ENCODE measurements at places on chromosomes 2 and 18.

- DNase-seq = no peak
Measured at GRCh38 chr18:56510108-56510507, 128.3 kb downstream of the TXNL1 start.

- peak; percentile 98 for DNase-seq
Measured at GRCh38 chr2:105403783-105404698, 5.2 kb upstream of the FHL2 start.

GRCh38 chr2:209334188-209335017 is 89.4 kb upstream of the MAP2 start:
- DNase-seq = no peak

DNA sequence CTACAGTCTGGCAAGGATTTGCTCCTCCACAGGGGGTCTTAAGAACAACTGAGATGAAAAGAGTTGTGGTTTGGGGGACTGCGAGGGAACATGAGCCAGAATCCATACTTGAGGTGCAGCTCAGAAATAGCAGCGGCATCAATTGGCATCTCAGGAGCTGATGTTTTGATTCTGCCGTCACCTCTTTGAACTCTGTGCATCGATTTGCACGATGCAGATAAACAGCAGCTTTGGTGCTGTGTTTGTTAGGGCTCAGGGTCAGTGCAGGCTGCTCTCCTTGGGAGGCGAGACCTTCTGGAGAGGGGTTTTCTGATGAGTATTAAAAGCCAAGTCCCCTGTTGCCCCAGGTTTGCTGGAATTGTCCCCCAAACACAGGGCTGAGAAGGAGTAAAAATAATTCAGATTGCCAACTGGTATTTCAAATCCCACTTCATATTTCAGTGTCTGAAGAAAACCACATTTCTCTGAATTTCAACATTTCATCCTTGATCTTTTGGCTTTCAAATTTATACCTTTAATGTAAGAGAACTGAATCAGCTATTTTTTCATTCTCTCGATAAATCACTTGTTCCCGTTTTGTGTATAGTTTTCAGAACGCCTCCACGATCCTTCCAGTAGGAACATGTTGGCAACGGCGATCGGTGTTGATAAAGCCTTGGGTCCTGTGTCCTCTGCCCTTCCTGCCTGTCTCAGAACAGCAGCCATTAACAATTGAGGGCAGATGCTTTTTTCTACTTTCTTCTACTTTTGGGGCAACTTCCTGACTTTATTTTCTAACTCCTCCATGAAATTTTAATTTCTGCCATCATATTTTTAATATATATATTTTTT is 65.0 kb downstream of the RAB31 start:
- no peak for DNase-seq

DNA sequence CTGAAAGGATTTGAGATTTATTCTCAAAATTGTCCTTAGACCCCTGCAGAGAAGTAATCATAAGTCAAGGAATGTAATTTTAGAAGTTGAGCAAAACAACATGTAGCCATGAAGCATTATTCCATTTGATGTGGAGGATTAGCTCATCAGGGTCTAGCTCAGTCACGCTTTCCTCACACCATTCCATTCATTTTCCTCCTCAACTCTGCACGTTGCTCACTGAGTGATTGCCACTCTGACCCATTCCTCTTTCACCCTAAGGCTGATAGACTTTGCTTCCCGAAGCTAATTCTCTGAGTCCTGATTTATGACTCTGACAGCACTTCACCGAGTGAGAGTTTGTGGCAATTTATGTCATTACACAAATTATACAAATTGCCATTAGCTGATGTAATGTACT is 820.6 kb upstream of the PIK3C3 start:
- peak; percentile 37 for DNase-seq

DNA sequence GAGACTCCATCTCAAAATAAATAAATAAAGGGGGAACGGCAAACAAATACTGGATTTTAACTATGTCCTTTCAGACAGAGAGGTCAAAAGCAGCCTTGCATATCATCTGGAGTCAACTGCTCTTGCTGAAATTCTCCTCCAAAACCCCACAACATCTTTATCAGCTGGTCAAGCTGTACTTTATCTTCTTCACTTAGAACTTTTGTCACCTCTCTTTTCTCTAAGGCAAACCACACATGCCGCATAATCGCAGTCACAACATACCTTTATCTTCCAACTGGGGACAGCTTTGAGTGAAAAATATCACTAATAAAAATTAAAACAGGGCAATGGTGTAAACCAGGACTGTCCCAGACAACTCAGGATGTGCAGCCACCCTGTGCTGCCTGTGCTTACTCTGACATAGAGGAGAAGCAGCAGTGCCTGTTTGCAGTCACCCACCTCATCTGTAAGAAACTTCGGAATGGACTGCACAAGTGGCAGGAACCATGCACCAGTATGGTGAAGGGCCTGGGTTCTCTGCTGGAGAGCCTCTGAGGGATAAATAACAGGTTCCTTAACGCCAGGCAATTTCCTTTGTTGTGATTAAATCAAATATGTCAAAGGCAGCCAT is 6.2 kb downstream of the MPPE1 start:
- no peak for DNase-seq

DNA sequence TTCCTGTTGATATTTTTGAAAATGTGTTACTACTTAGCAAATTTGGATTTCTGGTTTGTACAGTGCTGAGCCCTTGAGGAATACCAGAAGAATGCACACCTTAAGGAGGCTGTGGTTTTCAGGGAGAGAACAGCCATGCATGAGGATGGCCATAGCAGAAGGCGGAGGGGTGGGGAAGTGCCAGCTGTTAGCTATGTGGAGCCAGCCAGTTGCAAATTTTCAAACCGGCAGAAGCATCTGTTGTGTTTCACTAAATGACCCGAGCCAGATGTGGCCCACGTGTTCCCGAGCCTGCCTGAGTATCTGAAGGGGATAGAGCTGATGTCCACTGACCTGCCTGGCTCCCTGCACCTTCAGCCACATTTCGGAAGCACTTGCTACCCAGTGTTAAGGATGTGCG is 16.4 kb upstream of the RBM44 start:
- no peak for DNase-seq

- DNase-seq = no peak
Measured at GRCh38 chr2:12490641-12491040, 226.1 kb upstream of the TRIB2 start.

DNA sequence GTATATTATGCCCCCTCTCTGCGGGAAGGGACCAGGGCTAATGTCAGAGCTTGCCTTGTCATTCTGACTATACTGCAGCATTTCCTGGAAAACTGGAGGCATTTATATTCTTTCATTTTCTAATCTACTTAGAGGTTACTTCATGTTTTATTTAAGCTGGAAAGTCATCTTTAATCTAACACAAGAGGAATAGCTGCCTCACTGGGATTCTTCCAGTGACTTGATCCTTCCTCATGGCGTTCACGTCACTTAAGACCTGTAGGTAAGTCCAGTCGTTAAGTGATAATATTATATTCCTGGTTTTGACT is 727.6 kb upstream of the DDX18 start:
- no peak for DNase-seq

GRCh38 chr18:74731097-74731496 is 133.4 kb downstream of the ZNF407 start:
- no peak for DNase-seq

DNA sequence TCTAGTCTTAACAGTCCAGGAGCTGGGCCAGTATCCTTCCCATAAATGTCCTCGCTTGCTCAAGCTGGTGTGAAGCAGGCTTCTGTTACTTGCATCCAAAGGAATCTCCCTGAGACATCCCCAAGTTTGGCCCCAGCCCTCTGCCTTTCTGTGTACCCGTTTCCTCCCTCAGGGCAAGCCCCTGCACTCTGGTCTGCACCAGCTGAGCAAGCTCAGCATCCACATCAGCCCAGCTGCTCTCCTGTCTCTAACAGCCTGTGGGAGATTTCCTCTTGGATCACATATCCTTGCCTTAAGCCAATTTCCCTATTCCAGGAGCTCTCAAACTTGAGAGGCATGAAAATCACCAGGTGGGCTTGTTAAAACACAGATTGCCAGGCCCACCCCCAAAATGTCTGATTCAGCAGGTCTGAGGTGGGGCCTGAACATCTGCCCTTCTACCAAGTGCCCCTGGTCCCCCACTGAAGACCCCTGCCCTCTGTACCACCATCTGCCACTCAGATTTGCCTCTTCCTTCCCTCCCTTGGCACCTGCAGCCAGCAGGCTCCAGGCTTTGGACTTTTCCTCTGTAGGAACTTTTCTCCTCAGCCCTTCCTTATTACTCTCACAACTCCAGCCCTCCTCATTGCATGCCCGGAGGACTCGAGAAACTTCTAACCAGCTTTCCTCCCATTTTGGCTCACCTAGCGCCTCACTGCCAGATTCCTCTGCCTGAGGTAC is 32.1 kb downstream of the REEP1 start:
- DNase-seq = no peak

DNA sequence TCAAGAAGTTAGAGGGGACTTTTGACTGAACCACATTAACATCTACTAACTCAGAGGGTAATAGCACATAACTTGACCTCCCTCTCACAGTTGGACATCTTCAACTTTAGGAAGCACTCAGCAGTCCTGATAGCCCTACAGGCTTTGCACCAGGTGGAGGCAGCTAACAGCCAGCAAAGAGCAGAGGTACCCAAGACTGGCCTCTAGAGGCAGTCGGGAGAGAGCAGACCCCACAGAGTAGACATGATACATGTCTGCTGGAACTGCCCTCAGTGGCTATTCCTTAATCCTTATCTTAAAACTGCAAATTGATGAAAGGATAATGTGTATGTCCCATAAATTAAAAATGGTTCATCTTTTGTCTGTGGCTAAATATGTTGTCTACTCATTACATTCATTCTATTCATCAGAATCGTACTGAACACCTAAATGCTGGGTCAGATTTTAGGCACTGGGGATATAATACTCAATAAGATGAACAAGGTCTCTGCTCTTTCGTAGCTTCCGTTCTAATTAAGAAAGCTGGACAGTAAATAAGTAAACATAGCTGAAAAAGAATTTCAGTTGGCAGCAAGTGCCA is 49.8 kb downstream of the CAB39 start:
- no peak for DNase-seq

- DNase-seq = no peak
Measured at GRCh38 chr2:223585666-223586065, 16.5 kb downstream of the SCG2 start.

DNA sequence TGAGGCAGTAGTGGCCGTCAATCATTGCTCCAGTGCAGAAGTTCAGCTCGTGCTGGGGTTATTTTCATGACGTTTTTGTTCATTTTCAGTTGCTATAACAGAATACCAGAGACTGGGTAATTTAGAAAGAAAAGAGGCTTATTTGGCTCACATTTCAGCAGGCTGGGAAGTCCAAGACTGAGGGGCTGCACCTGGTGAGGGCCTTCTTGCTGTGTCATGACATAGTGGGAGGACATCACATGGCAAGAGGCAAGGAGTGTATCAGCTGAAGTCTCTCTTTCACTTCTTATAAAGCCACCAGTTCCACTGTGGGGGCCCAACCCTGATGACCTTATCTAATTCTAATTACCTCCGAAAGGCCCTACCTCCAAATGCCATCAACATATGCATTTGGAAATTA is 58.0 kb upstream of the DPP10 start:
- DNase-seq = no peak

GRCh38 chr2:131044075-131044756 is 49.0 kb downstream of the FAM168B start:
- no peak for DNase-seq

All from GM04503 (cell line).